Stimulated activated CD4-positive, alpha-beta T cell treated with anti-CD3 and anti-CD28 coated beads, Interleukin-15, amount 100 ng/mL, for 48 hours (primary cell): ENCODE measurements at places on chromosomes 7 and 10.

GRCh38 chr7:21507627-21508343, 35.1 kb upstream of the DNAH11 start:
- DNase-seq, result no peak

- DNase-seq, result no peak
Measured at GRCh38 chr10:111083222-111084095, 6.6 kb downstream of the ADRA2A start.

DNA sequence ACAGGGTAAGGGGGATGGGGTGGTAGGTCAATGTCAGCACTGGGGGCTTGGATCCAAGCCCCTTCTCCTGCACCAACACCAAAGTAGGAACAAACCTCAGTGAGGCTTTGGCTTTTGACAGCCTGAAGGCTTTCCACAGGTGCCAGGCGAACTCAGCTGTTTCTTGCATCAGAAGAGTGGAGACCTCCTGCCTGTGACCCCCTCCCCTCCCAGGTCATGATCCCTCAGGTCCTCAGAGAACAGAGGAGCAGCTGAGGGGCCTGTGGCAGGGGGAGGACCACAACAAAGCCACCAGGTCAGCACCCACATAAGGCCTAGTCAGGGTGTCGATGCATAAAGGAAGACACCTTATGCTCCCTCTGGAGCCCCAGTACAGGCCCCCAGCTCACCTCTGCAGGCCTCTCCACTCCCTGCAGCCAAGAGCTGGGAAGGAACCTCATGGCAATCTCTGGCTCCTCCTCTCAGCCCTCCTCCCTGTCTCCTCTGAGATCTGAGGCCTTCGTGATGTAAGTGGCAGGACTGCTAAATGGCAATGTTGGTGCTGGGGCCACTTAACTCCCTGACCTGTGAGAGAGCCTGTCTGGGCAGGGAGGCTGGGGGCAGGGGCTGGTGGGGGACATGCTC, 19.1 kb upstream of the PRRT4 start:
- DNase-seq, result no peak

DNA sequence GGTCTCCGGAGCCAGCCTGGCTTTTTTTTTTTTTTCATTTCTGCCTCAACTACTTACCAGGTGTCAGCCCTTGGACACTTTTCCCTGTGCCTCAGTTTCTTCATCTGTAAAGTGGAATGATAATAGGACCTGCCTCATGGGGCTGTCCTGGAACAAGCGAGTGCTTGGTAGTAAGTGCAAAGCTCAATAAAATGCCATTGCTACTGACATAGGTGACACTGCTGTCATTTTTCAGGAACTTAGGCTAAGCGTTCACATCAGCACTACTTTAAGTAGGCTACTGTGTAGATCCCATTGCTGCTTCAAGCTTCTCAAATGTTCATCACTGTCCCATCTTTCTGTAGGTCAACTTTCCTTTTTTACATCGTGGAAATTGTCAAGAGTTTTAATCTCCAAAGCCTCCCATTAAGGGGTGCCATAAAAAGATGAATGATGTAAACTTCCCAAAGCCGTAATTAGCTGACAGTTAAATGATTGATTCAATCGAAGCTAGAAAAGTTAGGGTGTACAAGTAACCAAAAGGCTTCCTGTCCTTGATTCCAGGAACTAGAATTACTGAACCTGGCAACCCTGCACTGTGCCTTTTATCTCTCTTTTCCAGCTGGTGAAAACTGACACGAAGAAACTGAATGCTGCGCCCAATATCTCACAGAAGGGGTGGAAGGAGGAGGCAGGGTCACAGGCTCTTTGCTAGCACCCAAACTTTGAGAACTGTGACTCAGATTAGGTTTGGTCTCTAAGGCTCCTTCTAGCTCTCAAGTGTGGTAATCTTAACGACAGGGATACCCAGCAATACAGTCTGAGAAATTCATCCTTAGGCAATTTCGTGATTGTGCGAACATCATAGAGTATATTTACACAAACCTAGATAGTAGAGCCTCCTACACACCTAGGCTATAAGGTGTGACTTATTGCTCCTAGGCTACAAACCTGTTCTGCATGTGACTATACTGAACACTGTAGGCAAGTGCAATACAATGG, 861 bp upstream of the USP6NL start:
- no peak for DNase-seq

GRCh38 chr7:17021205-17021604, 139.4 kb upstream of the AGR3 start:
- no peak for DNase-seq

- no peak for DNase-seq
Measured at GRCh38 chr7:10076660-10077300, 896.9 kb upstream of the PHF14 start.

- DNase-seq, result peak; percentile 45
Measured at GRCh38 chr10:133336577-133337369, at the start of gene CALY. CALY (minus strand) TSS chr10:133336896; CDS start chr10:133328989, 7,907 bp downstream.

- DNase-seq, result no peak
Measured at GRCh38 chr7:70494225-70495032, 637.5 kb upstream of the GALNT17 start.

DNA sequence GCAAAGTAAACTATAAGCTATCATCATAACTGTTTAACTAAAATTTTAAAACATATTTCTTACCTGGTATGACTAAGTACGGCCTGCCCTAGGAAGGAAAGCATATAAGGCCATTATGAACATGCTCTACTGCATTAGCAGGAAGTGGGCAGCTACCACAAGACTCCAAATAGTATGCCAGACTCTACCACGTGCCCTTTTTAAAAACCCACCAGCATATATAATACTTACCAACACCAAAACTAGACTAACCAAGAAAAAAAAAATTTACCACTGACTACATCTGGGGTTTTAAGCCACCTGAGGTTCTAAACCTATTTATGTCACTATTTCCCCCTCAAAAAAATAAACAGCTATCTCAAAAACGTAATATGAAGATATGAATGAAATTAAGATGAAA, 30.1 kb downstream of the NUDCD3 start:
- DNase-seq, result peak; percentile 30

GRCh38 chr7:64874562-64875250, 28.4 kb upstream of the ZNF273 start:
- no peak for DNase-seq

- no peak for DNase-seq
Measured at GRCh38 chr7:143238289-143238980, 16.6 kb downstream of the TAS2R40 start.

DNA sequence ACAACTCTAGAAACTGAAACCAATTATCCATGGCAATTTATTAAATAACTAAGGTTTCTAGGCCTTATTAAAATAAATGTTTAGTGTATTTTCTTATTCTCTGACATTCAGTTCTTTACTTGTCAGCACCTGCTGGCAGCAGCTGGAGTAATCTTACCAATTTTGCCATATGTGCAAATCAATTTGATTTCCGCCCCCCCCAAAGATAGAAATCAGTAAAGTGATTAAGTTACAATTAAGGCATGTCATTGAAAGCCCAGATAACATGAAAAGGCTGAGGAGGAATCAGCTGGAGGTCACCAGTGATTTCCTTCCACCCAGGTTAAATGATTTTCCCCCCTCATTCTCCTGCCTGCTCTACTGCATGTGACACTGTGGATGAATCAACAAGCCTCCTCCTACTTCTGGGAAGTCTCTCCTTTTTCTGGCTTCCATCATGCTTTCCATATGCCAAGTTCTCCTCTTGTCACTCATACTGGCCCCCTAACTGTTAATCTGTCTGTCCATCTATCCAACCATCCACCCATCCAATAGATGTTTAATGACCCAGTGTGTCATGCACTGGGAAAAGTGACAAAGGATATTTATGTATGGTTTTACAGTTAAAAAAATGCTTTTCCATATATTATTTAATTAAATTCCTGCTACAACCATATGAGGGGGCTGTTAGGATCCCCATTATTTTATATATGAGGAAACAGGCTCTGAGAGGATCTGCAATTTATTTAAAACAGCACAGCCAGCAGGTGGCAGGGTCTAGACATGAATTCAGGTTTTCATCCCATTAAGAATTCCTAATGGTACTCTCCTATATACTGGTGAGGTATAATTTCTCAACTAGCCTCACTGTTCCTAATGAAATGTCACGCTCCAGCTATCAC, 116.5 kb downstream of the ATXN7L1 start:
- no peak for DNase-seq

DNA sequence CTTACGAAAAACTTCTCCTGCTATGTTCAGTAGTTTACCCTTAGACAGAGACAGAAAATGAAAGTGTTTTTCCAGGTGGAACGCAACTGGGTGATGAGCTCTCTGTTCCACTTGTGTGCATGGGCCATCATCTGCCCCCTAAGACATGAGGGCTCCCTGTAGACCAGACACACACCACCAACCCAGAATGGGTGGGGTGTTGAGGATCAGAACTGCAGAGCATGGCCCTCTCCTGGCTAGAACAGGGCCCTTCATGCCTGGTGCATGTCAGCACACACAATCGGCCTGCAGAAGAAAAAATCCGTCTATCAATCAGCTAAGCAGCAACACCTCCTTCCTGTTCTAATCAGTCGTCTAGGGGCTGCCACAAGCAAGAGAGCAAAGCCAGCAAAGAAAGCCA, 186.2 kb upstream of the INHBA start:
- no peak for DNase-seq

- DNase-seq, result no peak
Measured at GRCh38 chr7:40213856-40214255, 79.1 kb downstream of the SUGCT start.

DNA sequence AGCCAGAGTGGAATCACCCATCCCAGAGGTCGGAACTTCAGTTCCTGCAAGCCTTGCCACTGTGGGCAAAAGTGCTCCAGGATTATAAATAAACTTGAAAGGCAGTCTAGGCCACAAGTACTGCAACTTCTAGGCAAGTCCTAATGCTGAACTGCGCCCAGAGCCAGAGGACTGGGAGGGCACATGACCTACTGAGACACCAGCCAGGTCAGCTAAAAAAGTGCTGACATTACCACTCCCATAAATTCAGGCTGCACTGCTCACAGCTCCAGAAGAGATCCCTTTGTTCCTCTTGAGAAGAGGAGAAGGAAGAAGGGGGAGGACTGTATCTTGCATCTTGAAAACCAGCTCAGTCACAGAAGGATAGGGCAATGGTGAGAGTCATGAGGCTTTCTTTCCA, 1084.1 kb upstream of the PHF14 start:
- DNase-seq, result no peak

- no peak for DNase-seq
Measured at GRCh38 chr10:72277996-72278667, 4.4 kb downstream of the DDIT4 start.

DNA sequence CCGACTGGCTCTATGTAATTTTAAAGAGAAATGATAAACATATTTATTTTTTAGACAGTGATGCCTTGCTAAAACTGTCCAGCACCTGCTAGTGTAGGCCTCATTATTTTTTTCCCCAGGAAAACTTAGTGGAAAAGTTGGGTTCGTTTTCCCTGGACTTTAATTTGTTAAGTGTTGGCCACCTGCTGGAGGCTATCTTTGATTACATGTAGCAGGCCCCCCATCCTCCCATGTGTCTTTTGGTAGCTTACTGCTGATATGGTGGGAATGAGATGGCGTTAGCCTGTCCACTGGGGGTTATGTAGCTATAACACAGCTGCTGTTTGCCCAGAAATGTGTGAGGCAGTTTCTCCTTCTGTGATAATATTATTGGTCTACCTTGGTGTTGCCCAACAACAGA, 265.0 kb downstream of the SORCS3 start:
- DNase-seq, result no peak

DNA sequence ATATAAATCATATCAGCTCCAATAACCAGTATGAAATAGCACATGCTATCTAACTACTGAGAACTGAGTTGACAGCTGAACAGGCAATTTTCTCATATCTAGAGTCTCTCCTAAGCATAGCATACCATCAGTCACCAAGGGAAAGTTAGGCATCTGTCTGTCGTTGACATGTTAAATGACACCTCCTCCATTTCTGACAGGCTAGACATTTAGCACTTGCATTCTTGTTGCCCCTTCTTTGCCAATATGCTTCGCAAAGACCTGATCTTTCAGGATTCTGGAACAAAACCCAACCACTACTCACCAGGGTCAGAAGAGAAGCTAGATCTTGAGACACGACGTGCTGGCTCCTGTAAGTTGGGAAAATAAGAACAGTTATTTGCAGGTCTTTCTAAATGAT, 10.0 kb downstream of the MKI67 start:
- DNase-seq, result no peak

DNA sequence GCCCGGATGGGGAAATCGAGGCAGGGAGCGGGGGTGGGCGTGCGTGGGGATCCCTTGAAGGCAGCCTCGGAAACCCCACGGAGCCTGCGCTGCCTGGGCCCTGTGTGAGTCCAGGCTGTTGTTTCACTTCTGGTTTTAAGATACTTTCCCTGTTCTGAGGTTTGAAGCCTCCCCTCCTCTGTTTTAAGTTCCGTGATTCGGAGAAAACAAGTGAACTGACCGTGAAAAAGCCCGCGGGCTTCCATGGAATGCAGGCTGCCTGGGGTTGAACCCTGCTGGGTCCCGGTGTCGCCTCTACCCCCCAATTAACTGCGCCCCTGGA, 401 bp downstream of the LRRC27 start:
- no peak for DNase-seq

GRCh38 chr10:11207560-11207844, 189.8 kb downstream of the CELF2 start:
- no peak for DNase-seq

DNA sequence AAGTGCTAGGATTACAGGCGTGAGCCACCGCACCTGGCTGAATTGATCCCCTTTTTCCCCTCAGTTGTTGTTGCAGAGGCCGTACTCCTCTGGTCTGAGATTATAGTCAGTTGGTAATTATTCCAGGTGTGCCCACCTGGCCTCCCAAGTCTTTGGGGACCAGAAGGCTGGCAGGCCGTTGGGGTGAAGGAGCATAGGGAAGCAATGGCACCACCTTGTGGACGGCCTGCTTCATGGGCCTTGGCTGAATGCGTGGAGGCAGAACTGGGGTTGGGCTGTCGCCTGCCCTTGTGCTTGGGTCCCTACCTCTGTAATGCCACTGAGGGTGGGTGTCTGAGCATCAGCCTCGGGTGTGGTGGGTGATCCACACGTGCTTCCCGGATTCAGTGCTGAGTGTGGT, 125.7 kb downstream of the RGS10 start:
- peak; percentile 57 for DNase-seq

DNA sequence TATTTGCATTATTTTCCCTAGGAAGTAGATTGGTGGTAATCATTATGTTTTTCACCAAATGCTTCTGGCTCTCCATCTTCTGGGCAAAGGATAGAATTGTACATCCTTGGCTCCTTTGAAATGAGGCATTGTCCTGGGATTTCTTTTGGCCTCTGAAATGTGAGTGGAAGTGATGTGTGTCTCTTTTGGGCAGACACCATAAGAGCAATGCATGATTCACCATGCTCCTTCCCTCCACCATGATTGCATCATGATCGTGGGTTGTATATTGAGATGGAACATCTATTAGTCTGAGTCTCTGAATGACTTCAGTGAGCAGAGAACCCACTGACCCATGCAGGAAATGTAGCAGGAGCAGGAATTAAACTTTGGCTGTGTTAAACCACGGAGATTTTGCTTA, 49.2 kb downstream of the ADRA2A start:
- DNase-seq, result no peak

GRCh38 chr10:10043083-10043482, 974.6 kb upstream of the CELF2 start:
- DNase-seq, result no peak
